Body of pancreas (tissue), 4 donors: ENCODE measurements at places on chromosomes 12 and 14. TPM values are rescaled to one million over a fixed set of nuclear protein-coding genes. Genes with fewer than 3 reads are reported as not detected.

DNA sequence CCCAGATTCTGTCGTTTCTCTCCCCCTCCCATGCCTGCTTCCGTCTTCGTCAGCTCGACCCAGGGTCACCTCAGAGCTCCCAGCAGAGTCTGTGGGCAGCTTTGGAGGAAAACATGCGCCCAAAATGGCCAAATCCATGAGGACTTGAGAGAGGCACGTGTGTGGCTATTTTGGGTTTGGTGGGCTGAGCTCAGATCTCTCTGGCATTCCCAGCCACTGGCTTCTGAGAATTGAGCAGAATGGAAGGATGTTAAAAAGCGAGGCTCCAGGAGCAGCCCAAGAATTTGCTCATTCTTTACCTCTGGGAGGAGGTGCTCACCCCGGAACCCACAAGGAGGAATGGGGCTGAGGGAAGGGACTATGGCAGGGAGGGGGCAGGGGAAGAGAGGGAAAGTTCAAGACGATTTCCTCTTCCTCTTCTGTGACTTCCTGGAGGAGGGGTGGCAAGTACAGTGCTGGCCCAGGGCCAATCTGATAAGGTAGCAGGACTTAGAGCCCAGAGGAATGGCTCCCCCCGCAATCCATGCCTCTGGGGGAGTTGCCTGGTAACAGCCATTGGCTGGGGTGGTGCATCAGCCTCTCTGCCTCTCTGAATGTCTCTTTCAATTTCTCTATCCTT, 20.1 kb downstream of the TSPAN9 start:
- peaks cover 6% of the 10 kb centered on the region for H3K4me1 ChIP-seq
- H3K27me3 ChIP-seq: no peaks in the 10 kb centered on the region
- DNase-seq: peak; percentile 67
- H3K27ac ChIP-seq: no peak overlapping the region

DNA sequence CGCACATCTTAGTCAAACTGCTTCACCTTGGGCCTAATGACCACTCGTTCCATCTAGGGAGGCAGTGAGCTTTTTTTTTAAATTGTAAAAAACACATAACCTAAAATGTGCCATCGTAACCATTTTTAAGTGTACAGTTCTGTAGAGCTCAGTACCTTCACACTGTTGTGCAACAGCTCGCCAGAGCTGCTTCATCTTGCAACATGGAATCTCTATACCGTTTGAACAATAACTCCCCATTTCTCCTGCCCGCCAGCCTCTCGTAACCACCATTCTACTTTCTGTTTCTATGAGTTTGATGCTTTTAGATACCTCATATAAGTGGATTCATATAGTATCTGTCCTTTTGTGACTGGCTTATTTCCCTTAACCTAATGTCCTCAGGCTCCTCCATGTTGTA, 196.2 kb downstream of the CHST11 start:
- no peaks in the 10 kb centered on the region for H3K27me3 ChIP-seq
- H3K36me3 ChIP-seq: no peaks in the 10 kb centered on the region
- no peak overlapping the region for H3K27ac ChIP-seq
- DNase-seq: no peak

GRCh38 chr12:109630815-109631214, 57.2 kb downstream of the MVK start:
- H3K27me3 ChIP-seq: no peaks in the 10 kb centered on the region
- H3K36me3 ChIP-seq: no peaks in the 10 kb centered on the region
- H3K27ac ChIP-seq: no peak overlapping the region
- H3K4me1 ChIP-seq: no peaks in the 10 kb centered on the region
- H3K4me3 ChIP-seq: no peak overlapping the region

GRCh38 chr12:51028813-51029150, 2.6 kb upstream of the SLC11A2 start:
- no peak for DNase-seq
- H3K27me3 ChIP-seq: no peaks in the 10 kb centered on the region
- H3K4me1 ChIP-seq: peaks cover 27% of the 10 kb centered on the region

SYCP3 gene
- not detected for total RNA-seq

TEX52 gene
- total RNA-seq: not detected
